ENCODE measurements at places on chromosomes 5 and 9. TPM values are rescaled to one million over a fixed set of nuclear protein-coding genes. Genes with fewer than 3 reads are reported as not detected.

The TOR1A gene
- total RNA-seq, result 41.6 TPM

The CKS2 gene
- 232 TPM for total RNA-seq

The ROPN1L gene
- total RNA-seq, result not detected

The NPR3 gene
- not detected for total RNA-seq

The AHRR gene
- 16.7 TPM for total RNA-seq

DNA sequence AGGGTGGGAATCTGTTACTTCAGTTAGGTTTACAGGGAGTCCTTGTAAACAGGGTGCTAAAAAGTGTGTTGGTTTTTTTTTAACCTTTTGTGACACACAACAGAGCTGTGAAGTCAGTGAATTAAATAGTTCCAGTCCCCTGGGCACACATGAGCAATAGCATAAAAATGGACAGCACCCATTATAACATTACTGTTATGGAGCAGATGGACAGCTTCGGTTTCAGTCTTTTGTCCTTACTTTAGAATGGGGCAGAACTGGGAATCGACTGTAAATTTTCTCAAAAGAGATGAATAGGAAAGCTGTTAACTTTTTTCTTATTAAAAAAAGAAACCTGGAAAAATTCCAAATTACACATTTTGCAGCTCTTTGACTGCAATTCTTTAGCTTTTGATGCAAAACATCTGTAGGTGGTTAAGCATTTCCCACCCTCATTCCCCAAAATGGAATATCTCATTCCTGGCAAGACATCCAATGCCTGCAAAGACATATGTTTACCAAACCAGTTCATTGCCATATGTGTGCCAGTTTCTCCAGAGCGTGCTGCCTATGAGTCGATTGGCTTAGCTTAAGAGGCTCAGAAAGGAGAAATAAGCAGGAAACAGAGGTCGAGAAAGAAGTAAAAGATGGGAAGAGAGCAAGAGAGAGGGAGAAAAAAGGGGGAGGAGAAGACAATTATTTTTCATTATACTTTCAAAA is 212.3 kb upstream of the TMEM161B start:
- H3K4me3 ChIP-seq, result no peak overlapping the region
- no peak overlapping the region for H3K27ac ChIP-seq
- H3K4me1 ChIP-seq, result no peaks in the 10 kb centered on the region
- H3K36me3 ChIP-seq, result no peaks in the 10 kb centered on the region
- peaks cover 11% of the 10 kb centered on the region for H3K27me3 ChIP-seq
- DNase-seq, result no peak

- H3K4me3 ChIP-seq, result no peak overlapping the region
- H3K36me3 ChIP-seq, result no peaks in the 10 kb centered on the region
- no peak for DNase-seq
- H3K27ac ChIP-seq, result no peak overlapping the region
Measured at GRCh38 chr9:98977246-98977714, 33.6 kb downstream of the COL15A1 start.

- H3K4me1 ChIP-seq, result no peaks in the 10 kb centered on the region
- peaks cover 33% of the 10 kb centered on the region for H3K36me3 ChIP-seq
- H3K4me3 ChIP-seq, result no peak overlapping the region
- DNase-seq, result no peak
Measured at GRCh38 chr9:92035146-92035545, 80.1 kb downstream of the SPTLC1 start.

DNA sequence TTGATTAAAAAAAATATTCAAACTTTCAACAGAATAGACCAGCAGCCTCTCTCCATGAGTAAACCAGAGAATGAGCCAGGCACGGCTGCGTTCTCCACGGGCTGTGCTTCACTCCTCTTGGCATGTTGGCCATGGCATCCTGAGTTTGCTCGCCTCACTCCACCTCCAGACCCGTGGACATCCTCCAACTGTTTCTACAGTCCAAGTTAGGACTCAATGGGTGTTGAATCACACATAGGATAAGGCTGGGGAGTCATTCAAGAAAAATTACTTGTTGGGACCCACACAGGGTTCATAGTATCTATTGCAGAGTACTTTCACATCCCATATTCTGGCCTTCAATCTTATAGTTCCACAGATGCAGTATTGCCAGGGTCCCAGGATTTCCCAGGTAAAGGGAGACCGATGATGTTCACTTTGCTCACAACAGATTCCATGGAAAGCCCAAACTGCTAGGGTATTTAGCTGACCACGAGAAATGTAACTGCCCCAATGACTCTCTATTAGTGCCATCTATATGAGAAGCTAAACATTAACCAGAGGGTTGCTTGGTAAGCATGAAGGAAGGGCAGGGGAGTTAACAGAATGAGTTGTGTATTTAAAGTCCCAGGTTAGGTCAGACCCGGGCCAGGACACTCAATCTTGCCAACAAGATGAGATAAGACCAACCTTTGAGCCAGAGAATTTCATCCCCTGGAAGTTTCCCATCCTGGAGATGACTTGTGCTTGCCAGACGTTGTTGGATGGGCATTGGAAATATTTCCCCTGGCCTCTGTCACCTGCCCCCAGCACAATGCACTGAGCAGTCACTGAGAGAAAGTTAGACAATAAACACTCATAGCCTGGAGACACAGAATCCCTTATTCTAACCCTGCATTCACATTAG is 19.7 kb upstream of the GDA start:
- H3K4me3 ChIP-seq, result no peak overlapping the region
- H3K36me3 ChIP-seq, result no peaks in the 10 kb centered on the region

GRCh38 chr9:129021091-129021490 is 7.0 kb downstream of the SH3GLB2 start:
- H3K4me3 ChIP-seq, result no peak overlapping the region
- H3K27me3 ChIP-seq, result no peaks in the 10 kb centered on the region
- no peak overlapping the region for H3K27ac ChIP-seq
- peaks cover 14% of the 10 kb centered on the region for H3K4me1 ChIP-seq
- H3K36me3 ChIP-seq, result peaks cover 3% of the 10 kb centered on the region
- DNase-seq, result no peak

DNA sequence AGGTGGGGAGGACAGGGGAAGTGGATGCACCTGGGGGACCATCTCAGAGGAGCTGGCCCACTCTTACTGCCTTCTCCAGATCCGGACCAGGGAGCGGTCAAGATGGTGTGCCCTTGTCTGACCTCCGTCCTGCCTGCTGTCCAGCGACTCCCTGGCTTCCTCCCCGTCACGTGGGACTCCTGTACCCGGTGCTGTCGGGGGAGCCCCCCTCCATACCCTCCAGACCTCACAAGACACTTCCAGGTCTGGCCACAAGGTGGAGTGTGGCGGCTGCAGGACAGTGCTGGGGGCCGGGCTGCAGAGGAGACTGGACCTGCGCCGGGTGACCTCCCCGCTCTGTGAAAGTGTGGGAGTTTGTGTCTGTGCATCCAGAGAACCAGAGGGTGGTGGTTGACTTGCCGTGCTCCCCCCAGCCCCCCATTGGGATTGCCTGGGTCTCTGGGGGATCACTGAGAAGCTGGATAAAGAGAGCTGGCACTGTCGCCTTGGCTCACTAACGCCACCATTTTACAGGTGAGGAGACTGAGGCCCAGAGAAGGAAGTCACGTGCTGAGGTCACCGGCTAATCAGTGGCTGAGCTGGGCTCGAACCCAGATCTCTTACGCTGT is 1.9 kb upstream of the CRB2 start:
- H3K27me3 ChIP-seq, result peaks cover 16% of the 10 kb centered on the region
- H3K4me1 ChIP-seq, result no peaks in the 10 kb centered on the region
- no peak overlapping the region for H3K27ac ChIP-seq

DNA sequence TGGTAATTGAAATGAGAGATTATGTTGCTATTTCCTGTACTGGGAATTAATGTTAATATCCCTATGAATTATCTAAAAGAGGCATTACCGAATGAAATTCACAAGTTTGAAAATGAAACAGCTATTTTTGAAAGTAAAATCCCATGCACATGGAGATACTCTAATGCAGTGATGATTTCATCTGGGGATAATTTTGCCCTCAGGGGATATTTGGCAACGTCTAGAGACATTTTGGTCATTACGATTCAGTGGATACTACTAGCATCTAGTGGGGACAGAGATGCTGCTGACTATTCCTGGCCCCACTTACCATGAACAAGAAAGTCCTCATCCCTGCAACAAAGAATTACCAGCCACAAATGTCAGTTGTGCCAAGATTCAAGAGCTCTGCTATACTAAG is 500.9 kb downstream of the EFNA5 start:
- no peak overlapping the region for H3K27ac ChIP-seq
- H3K4me3 ChIP-seq, result no peak overlapping the region
- no peaks in the 10 kb centered on the region for H3K36me3 ChIP-seq
- no peaks in the 10 kb centered on the region for H3K27me3 ChIP-seq
- H3K4me1 ChIP-seq, result no peaks in the 10 kb centered on the region

DNA sequence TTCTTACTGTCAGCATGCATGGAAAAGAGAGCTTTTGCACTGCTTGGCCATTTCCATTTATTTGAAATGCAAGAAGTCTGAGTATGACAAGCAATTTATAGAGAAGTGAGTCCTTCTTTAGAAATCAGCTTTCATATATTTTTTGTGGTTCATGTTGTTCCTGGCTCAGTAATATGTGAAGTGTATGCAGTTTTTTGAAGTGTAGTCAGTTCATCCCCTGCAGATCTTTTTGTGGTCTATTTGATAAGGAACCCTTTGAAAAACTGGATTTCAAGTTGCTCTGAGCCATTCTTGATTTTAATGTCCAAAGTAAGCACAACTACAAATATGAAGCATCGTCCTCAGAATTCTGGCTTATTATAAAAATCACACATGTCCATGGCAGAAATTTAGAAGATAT is 294.1 kb upstream of the SMC2 start:
- H3K27me3 ChIP-seq, result no peaks in the 10 kb centered on the region
- H3K36me3 ChIP-seq, result no peaks in the 10 kb centered on the region
- H3K4me1 ChIP-seq, result peaks cover 5% of the 10 kb centered on the region
- DNase-seq, result no peak

DNA sequence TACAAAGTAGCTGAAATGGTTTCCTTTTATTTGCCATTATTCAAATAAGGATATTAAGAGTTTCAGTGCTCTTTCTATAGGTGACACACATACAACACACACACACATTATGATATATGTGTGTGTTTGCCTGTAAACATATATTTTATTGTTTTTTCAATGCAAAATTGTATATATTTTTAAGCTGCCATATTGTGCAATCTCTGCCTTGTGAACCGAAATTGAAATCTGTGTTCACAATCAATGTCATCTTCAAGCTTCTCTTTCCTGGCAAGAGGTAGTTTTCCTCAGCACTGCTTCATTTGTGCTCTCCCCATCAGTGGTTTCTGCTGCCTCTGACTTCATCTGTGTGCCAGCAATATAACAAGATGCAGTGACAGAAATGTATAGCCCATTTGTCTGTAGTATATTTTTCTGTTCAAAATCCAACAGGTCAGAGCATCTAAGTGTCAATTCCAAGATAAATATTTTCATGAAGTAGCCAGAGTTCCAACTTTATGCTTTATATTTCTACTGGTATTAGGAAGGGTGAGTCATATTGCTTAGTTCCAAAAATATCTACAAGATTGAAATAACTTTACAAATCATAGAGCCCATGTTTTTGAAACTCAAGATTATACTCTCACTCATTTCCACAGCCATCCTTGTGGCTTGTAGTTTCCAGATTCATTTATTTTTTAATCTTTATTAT is 1704.8 kb upstream of the CDH9 start:
- H3K27ac ChIP-seq, result no peak overlapping the region
- no peak overlapping the region for H3K4me3 ChIP-seq
- no peaks in the 10 kb centered on the region for H3K4me1 ChIP-seq

DNA sequence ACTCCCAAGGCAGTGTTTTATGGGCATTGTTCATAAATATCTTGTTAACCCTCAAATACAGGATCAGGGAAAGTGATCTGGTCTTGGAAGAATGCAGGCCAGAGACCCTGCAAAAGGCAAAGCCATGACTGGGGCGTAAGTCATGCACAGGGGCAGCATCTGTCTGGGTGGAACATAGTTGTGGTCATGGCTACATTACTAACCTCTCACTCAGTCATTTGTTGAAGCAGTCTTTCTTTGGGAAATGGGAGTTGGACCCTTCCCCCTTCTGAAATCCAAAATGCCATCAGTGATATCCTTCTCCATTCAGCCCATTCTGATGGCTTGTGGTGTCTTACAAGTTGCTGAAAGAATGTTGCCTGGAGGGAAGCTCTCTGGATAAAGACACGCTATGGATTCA is 68.1 kb downstream of the GDNF start:
- H3K27ac ChIP-seq, result no peak overlapping the region
- peaks cover 4% of the 10 kb centered on the region for H3K27me3 ChIP-seq
- DNase-seq, result no peak
- no peaks in the 10 kb centered on the region for H3K4me1 ChIP-seq
- peaks cover 5% of the 10 kb centered on the region for H3K36me3 ChIP-seq
- no peak overlapping the region for H3K4me3 ChIP-seq

GRCh38 chr5:180241600-180241999 is 32.6 kb upstream of the RASGEF1C start:
- no peak for DNase-seq
- no peak overlapping the region for H3K4me3 ChIP-seq
- no peaks in the 10 kb centered on the region for H3K4me1 ChIP-seq

- no peak overlapping the region for H3K4me3 ChIP-seq
- no peak for DNase-seq
- H3K36me3 ChIP-seq, result no peaks in the 10 kb centered on the region
- H3K27ac ChIP-seq, result no peak overlapping the region
- peaks cover 36% of the 10 kb centered on the region for H3K4me1 ChIP-seq
Measured at GRCh38 chr9:95502248-95502647, 14.5 kb downstream of the PTCH1 start.

- peaks cover 2% of the 10 kb centered on the region for H3K4me1 ChIP-seq
- no peaks in the 10 kb centered on the region for H3K36me3 ChIP-seq
- no peak overlapping the region for H3K4me3 ChIP-seq
- no peak overlapping the region for H3K27ac ChIP-seq
- peak; percentile 12 for DNase-seq
Measured at GRCh38 chr5:17118631-17119030, 98.8 kb upstream of the BASP1 start.

DNA sequence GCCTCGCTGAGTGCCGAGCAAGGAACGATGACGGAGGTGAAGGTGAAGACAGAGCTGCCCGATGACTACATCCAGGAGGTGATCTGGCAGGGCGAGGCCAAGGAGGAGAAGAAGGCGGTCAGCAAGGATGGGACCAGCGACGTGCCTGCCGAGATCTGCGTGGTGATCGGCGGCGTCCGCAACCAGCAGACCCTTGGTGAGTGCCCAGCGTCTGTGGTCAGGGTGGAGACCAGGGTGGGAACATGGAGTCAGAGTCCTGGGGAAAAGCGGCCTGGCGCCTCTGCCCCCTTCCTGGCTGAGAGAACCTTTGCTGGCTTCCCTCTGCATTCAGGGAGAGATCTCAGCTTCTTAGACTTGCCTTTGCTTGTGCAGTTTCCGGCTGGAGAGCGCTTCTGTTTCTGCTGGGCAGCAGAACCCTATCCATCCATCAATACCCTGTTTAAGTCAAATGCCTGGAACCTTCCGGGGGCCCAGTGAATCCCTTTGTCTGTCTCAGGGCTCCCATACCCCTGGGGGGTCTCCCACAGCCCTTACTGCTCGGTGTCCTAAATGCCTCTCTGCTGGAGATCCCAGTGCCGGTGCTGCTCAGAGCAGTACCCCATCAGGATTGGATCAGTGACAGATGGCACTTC is 89.6 kb downstream of the AMBP start:
- H3K27ac ChIP-seq, result no peak overlapping the region
- no peak for DNase-seq
- H3K4me1 ChIP-seq, result no peaks in the 10 kb centered on the region
- H3K36me3 ChIP-seq, result no peaks in the 10 kb centered on the region

Measured in activated CD4-positive, alpha-beta memory T cell treated with anti-CD3 and anti-CD28 coated beads for 36 hours (primary cell).